Type B pancreatic cell (in vitro differentiated cells): ENCODE measurements at places on chromosomes 16 and 17. TPM values are rescaled to one million over a fixed set of nuclear protein-coding genes. Genes with fewer than 3 reads are reported as not detected.

- H3K4me3 ChIP-seq, result peak overlapping the region; percentile 91
- no peak for DNase-seq
- H3K36me3 ChIP-seq, result peaks cover 9% of the 10 kb centered on the region
- H3K27me3 ChIP-seq, result peaks cover 82% of the 10 kb centered on the region
- no peak overlapping the region for H3K27ac ChIP-seq
Measured at GRCh38 chr17:8121681-8122421, 2.1 kb downstream of the HES7 start.

DNA sequence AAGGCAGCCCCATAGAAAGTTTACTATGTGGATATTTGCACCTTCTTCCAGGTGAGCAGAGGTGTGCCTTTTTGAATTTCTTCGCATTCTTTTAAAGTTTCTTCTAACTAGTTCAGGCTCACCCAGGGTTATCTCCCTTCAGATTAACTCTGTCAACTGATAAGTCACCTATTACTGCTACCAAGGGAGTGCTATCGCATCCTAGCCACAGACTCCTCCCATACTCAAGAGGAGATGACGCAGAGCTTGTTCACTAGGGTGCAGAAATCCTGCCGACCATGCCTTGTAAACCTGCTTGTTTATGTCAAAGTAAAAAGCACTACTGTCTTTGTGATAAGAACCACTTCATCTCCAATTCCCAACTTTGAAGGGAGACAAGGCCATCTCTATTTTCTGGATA is 390.1 kb downstream of the RBFOX1 start:
- no peak for DNase-seq
- H3K36me3 ChIP-seq, result no peaks in the 10 kb centered on the region
- peaks cover 14% of the 10 kb centered on the region for H3K27me3 ChIP-seq
- no peak overlapping the region for H3K4me3 ChIP-seq
- no peak overlapping the region for H3K27ac ChIP-seq

GRCh38 chr16:49643429-49644144 is 212.3 kb downstream of the ZNF423 start:
- H3K27me3 ChIP-seq, result peaks cover 6% of the 10 kb centered on the region
- peaks cover 16% of the 10 kb centered on the region for H3K36me3 ChIP-seq
- no peak for DNase-seq
- H3K4me1 ChIP-seq, result peaks cover 46% of the 10 kb centered on the region
- H3K4me3 ChIP-seq, result no peak overlapping the region

GRCh38 chr17:57308543-57309186 is 52.3 kb downstream of the MSI2 start:
- peaks cover 34% of the 10 kb centered on the region for H3K36me3 ChIP-seq
- no peaks in the 10 kb centered on the region for H3K27me3 ChIP-seq
- DNase-seq, result no peak

GRCh38 chr17:27343977-27344607 is 50.2 kb downstream of the WSB1 start:
- DNase-seq, result no peak
- H3K4me1 ChIP-seq, result peaks cover 24% of the 10 kb centered on the region
- H3K27ac ChIP-seq, result peak overlapping the region; percentile 39
- H3K27me3 ChIP-seq, result no peaks in the 10 kb centered on the region

DNA sequence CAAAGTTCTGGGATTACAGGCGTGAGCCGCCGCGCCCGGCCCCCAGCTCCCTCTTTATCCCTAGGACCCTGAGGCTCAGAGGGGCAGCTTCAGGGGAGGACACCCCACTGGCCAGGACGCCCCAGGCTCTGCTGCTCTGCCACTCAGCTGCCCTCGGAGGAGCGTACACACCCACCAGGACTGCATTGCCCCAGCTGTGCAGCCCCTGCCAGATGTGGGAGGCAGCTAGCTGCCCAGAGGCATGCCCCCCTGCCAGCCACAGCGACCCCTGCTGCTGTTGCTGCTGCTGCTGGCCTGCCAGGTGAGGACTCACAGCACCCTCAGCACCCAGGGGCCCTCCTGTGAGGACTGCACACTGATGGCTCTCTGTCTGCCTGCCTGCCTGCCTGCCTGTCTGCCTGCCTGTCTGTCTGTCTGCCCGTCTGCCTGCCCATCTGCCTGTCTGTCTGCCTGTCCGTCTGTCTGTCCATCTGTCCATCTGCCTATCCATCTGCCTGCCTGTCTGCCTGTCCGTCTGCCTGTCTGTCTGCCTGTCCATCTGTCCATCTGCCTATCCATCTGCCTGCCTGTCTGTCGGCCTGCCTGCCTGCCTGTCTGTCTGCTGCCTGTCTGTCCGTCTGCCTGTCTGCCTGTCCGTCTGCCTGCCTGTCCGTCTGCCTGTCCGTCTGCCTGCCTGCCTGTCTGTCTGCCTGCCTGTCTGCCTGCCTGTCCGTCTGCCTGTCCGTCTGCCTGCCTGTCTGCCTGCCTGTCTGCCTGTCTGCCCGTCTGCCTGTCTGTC is 5.0 kb downstream of the GCGR start:
- peaks cover 35% of the 10 kb centered on the region for H3K27me3 ChIP-seq
- no peaks in the 10 kb centered on the region for H3K36me3 ChIP-seq
- no peak overlapping the region for H3K4me3 ChIP-seq
- no peak for DNase-seq

GRCh38 chr17:49723423-49723822 is 15.7 kb upstream of the SLC35B1 start:
- no peak overlapping the region for H3K4me3 ChIP-seq
- H3K4me1 ChIP-seq, result no peaks in the 10 kb centered on the region
- H3K27ac ChIP-seq, result no peak overlapping the region
- DNase-seq, result no peak
- peaks cover 10% of the 10 kb centered on the region for H3K36me3 ChIP-seq

GALR2 gene
- total RNA-seq, result 0.94 and 1.3 TPM in 2 replicates

PROCA1 gene
- total RNA-seq, result 3.0 and 9.2 TPM in 2 replicates

ABCC12 gene
- 0.10 TPM in 1 of 2 replicates, not detected in the other for total RNA-seq

RAB11FIP4 gene
- 32.4 and 44.7 TPM in 2 replicates for total RNA-seq

VAT1L gene
- total RNA-seq, result 0.76 and 12.4 TPM in 2 replicates

MYH2 gene
- total RNA-seq, result not detected in 2 replicates

SMTNL2 gene
- 19.4 and 25.5 TPM in 2 replicates for total RNA-seq

DOC2B gene
- 3.1 and 6.3 TPM in 2 replicates for total RNA-seq

MYOCD gene
- total RNA-seq, result 0.07 and 0.31 TPM in 2 replicates
